ENCODE measurements at places on chromosomes 6 and 20. TPM values are rescaled to one million over a fixed set of nuclear protein-coding genes. Genes with fewer than 3 reads are reported as not detected.

Gene TOX2
- total RNA-seq = 4.6 TPM

DNA sequence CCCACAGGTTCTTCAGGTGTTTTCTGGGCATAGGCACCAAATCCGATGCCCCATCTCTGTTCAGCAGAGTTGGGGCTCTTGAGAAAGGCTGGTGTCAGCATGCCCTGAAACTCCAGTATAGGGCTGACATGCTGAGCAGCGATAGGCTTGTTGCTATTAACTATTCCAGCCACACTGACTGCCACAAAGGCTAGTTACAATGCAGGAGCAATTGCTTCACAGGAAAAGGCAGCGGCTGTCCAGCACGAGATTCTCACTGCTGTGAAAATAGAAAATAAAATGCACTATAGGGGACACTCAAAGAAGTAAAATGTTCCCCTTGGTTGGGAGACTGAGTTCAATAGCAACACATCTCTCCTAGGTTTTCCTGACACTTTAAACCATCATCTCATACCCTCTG lies 112.4 kb downstream of the BFSP1 start:
- DNase-seq = no peak

DNA sequence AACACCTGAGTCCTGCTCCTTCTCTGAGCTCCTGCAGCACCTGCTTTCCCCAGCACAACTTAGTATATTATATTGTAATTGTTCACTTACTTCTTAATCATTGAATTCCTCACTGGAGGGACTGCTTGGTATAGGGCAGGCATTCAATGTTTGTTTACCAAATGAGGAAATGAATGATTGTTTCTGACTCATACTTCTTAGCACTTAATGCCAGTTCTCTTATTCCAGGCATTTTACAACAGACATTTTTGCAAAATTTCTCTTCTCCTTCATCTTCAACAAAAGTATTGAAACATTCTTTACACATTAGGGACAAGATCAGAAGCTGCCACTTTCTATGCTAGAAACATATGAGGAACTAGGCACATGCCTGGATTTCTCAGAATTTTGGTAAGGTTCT lies 119.4 kb downstream of the TBX18 start:
- no peak for DNase-seq

DNA sequence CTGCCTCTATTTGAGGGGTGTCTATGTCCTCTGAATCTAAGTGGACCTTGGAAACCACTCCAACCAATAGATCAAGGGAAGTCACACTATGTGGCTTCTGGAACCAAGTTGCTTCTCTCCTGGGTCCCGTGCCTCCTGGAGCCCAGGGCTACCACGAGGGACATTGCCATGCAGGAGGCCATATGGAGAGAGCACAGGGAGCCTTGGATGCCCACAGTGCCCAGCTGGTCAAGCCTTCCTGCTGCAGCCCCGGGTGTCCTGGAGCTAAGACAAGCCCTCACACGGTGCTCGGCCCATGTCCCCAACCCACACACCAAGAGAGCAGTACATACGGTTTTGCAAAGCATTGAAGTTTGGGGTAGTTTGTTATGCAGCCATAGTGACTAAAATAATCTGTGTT lies 231.6 kb downstream of the SYNDIG1 start:
- no peak for DNase-seq

Measured in NCI-H460 (cell line).